ENCODE measurements at places on chromosomes 3 and 15. TPM values are rescaled to one million over a fixed set of nuclear protein-coding genes. Genes with fewer than 3 reads are reported as not detected.
A peak's percentile ranks its signal among the peaks of the same experiment; 100 is the strongest.

The C2CD4A gene
- total RNA-seq, result 0.87 TPM

DNA sequence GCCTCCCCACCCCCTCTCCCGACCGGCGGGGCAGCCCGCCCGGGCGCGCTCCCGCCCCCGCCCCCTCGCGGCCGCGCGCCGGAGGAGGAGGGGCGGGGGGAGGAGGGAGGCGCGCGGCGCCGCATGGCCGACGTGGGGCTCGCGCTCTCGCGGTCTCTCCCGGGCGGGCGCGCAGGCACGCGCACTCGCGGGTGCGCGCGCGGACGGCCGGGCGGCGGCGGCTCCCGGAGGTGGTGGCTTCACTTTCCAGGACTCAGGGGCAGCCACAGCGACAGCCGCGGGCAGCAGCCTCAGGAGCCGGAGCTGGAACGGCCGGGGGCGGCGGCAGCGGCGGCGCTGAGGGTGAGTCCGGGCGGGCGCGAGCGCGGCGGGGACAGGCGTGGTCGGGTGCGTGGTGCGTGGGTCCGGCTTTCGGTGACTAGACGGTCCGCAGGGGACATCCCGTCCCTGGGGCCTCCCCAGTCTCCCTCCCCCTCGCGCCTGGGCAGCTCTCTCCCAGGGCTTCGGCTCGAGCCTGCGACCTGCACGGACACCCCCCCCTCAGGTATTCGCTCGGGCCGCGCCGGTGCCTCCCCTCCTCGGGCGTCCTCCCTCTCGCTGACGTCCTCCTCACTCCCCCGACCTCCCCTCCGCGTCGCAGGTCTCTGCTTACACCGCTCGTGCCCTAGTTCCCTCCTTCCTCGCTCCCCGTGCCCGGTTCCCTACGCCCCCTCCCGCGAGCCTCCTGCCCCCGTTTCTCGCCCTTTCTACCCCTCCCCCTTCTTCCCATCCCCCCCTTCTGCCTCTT, at the start of gene UBE2E2:
Gene UBE2E2, plus strand, starts transcription at position 407 of the 787 bp plus-strand sequence.
- peak; percentile 76 for DNase-seq

- DNase-seq, result peak; percentile 14
Measured at GRCh38 chr3:149128821-149129220, 617 bp upstream of the HPS3 start.

- no peak for DNase-seq
Measured at GRCh38 chr3:14097616-14098391, 26.9 kb downstream of the CHCHD4 start.

GRCh38 chr15:73918784-73919183, 7.5 kb upstream of the LOXL1 start:
- no peak for DNase-seq

- DNase-seq, result no peak
Measured at GRCh38 chr15:90201944-90202375, 830 bp downstream of the SEMA4B start.

DNA sequence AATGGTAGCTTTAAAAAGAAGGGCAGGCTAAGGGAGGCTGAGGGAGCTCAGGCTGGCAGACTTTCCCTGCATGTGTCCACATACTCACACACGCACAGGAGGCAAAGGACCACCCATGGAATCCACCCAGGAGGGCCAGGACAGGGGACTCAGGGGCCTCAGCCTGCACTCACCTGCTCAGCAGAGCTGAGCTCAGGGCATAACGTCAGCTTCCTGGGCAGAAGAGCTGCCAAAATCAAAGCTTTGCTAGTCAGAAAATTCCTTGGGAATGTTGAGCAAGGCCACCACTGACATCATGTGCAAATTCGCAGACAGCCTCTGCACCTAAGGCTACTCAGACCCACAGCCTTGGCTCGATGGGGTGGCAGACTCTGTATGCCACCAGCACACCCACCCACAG, 16.4 kb upstream of the ALAS1 start:
- no peak for DNase-seq

DNA sequence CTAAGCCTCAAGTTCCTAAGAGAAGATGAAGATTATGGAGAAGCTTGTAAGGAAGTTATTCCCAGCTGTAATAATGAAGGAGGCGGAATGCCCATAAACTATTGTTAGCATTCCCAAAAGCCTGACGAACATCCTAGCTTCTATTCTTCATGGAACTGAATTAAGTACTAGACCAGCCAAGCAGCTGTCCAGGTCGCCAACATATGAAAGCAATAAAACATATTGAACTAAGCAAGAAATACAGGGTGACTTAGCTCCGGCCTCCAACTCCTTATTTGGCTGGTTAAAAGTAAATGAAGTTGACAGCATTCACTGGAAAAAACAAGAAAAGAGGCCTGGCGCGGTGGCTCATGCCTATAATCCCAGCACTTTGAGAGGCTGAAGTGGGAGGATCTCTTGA, 174.0 kb upstream of the TPM1 start:
- DNase-seq, result no peak

GRCh38 chr15:66071921-66072295, 181.6 kb downstream of the MEGF11 start:
- no peak for DNase-seq

Measured in lung microvascular endothelial cell (primary cell).